Activated CD8-positive, alpha-beta T cell treated with anti-CD3 and anti-CD28 coated beads, Interleukin-2, amount 10 ng/mL, durations not matched to agents 7 days and 5 days (primary cell): ENCODE measurements at places on chromosomes 12 and 14. TPM values are rescaled to one million over a fixed set of nuclear protein-coding genes. Genes with fewer than 3 reads are reported as not detected.

DNA sequence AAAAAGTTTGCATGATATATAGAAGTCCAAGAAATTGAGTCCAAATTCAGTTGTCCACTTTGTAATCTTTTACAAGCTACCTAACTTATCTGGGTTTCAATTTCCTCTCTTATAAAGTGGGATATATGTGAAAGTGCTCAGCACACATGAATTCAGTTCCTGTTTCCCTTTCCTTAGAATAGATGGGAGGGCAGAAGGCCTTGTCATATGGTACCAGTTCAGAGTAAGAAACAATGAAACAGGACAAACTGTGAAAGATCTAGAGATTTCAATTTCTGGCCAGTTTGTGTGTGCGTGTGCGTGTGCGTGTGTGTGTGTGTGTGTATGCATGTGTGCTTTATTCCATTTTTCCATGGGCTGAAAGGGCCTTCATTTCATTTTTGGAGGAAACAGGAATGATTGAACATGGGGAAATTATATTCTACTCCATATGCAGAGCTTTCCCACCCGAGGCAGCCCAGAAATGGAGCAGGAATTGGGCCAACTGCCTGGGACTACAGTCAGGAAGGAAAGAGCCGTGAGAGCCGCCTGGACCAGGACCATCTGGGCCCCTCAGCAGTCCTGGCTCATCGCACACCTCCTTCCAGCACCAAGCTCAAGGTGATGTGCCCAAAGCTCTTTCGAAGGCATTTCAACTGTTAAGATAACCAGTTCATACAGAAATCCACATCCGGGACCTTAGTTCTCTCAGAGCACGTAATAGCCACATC is 183.2 kb downstream of the EPS8 start:
- no peak for DNase-seq

GRCh38 chr12:67355428-67356379 is 86.5 kb downstream of the CAND1 start:
- peak; percentile 37 for DNase-seq

- DNase-seq: no peak
Observed at GRCh38 chr14:64649383-64649998, 54.7 kb upstream of the PLEKHG3 start.

DNA sequence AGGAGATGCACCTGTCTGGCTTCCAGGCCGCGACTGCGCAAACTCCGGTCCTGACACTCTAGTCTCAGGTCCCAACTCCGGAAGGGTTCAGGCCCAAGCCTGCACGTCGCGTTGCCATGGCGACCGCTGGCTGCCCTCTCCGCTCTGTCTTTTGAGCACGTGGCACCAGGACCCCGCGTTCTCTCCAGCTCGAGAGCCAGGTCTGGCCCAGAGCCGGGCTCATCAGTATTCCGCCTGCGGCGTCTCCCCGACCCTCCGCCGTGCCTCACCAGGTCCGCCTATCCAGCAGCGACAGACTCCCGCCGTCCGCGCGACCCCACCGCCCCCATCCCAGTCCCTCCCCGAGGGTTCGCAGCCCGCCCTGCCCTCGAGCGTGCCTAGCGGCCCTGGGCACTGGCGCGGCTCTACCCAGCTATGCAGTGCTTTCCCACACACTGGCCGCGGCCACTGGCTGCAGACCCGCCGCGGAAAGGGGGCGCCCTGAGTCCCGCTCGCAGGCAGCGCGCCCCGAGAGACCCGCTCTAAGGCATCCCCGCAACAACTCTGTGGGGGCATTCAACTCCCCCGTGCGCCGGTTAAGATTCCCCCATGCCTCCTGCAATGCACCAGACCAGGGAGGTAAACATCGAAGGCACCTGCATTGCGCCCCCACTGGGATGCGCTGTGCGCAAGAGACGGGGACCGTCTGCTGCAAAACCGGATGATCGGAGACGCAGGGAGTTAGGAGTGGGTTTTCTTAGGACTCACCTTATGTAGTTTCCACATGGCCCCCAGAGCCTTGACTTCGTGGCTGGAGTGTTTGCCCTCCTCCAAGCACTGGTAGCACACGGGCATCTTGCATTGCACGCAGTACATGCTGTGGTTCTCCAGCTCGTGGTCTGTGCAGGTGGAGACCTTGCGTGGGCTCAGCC is 1.3 kb downstream of the TRIM9 start:
- peak; percentile 63 for DNase-seq

DNA sequence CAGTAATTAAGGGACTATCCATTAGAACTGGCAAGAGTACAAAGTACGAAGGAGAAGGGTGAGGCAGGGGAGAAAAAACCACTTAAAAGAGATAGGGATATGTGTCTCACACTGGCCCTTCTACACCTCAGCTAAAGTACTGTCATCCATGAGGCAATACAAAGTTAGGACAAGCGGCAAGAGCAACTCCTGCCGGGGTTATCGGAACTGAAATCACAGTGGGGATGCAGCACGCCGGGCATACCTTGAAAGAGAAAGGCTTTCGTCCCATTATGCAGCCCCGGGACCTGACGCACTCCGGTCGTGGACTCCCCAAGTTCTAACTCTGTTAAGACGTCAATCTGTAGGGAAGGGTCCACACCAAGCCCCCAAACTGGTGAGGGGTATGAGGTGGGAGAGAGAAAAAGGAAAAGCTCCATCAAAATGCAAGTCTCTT is 1.1 kb downstream of the NELL2 start:
- peak; percentile 42 for DNase-seq

DNA sequence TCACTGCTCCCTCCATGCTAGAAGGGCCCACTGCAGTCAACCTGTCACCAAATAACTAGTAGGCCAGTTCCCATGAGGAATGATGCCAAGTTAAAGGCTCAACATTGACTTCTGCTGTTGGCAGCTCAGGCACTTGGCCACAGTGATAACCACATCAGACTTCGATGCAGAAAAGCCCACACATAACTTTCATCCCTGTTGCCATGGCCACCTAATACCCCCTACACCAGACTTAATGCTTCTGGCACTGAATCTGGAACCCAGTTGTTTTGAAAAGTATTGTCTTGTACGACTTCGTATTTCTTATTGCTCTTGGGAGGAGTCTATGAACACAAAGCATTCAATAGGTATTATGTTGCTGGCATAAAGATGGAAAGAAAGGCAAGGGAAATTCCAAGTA is 44.3 kb upstream of the HELB start:
- DNase-seq: no peak

DNA sequence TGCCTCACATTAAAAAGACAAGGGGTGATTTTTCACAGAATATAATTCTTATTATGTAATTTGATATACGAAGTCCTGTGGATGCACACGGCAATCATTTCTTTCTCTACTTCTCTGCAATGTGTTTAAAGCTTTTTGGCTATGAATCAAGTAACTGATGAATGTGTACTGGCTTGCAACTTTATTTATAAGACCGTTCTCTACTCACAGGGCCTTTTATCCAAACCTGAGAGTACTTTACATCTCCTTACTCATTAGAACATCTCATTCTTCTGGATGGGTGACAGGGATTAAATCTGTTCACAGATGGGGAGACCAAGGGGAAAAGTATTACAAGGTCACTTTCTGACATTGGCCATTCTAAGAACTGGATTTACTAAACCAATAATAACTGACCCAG is 215.8 kb upstream of the DIO2 start:
- DNase-seq: no peak

DNA sequence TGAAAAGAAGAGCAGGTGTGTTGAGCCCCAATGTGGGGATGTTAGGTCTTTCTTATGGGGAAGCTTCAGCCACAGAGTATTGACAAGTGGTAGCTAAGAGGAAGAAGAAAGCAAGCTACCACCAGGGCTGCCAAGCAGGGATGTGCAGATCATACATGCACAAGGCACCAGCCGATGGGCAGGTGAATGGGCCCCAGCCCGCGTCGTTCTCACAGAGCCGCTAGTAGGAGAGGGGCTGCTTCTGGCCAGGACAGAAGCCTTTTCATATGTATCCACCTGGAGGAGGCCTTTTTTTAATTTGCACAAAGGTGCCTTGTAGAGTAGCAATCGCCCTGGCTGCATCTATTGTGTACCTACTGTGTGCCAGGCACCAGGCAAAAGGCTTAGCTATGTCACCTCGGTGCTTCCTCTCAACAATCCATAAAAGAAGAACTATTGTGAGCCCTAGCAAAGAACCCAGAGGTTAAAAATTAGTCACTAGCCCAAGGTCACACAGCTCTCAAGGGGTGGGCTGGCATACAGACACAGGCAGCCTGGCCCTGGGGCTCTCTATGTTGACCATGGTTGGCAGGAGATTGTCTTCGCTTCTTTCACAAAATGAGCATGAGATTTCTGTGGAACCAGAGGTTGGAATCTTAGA is 8.2 kb downstream of the NUAK1 start:
- DNase-seq: no peak

DNA sequence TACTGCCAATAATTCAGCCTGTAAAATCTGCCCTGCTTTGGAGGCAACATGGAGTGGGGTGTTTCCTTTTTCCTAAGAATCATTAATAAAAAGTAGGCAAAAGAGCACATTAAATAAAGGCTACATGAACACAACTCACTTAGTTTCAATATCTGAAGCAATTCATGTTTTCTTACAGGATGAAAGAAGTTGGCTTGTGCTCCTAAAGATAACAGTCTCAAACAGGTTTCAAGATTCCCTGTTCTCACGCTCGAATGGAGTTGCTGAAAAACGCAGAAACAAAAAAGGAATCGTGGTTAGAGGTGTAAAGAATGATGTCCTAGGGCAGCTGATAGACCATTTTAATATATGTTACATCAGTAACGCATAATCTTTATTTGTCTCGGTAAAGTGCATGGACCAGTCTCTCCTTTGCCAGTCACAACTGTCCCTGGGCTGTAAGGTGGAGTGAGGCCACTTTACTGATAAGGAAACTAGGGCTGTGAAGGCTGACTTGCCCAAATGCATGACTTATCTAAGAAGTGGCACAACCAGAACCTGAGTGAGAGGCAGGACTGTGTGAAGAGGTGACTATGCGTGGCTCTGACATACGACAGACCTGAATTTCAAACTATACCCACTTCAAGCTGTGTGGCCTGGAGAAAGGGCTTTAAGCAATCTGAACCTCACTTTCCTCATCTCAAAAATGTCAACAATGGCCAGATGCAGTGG is 12.6 kb downstream of the GIT2 start:
- DNase-seq: no peak

- no peak for DNase-seq
Observed at GRCh38 chr14:50311337-50311971, 575 bp downstream of the L2HGDH start.

DNA sequence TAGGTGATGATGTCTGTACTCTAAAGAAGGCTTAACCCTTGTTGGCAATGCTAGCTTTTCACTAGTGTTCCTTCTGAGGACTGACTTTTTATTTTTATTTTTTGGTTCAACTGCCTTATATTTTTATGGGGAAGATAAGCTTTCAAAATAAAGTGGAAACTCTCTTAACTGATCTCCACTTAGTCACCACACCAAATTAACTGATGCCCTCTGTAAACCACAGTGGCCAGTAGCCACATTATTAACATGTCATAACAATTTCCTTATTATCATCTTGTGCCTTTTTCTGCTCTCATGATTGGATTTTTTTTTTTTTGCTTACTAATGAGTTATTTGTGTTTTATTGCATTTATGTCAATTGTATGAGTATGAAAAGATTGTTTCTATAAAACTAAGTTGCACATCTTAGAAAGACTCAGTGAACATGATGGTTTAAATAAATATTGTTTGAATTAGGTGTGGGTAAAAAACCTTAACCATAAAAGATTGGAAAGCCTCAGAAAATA is 56.9 kb downstream of the SCFD1 start:
- no peak for DNase-seq

DNA sequence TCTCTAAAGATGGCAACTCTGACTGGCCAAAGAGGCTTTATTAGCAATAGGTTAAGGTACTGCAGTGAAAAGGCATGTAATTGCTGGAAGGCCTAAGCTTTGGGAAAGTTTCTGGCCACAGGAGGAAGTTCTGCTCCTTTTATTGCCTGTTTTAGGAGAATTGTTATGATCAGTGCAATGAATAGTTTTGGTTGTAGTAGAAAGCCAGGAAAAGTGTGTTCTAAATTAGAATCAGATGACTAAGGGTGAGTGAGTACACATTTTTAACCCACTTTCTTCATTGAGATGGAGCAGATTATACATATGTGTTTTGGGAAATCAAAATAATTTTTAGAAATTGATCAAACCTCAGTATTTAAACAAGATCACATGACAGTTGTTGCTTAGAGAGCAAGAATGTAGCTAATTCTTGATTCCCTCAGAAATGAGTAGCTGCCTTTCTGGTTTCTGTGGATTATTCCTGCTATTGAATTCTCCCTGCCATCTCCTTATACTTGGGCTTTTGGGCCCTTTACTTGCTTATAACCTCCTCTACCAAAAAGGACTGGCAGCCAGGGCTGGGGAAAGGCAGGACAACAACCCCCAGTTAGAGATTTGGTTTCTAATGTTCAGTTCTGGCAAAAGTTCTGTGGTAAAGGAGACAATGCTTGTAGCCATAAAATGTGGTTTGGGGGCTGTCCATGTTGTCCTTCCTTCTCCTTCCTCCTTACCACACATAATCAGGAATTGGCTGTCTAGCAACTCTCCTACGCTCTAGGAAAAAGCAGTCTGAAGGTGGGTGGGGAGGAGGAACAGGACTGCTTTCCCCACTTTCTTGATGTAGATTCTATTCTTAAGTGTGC is 217.1 kb downstream of the SLC38A4 start:
- no peak for DNase-seq

DNA sequence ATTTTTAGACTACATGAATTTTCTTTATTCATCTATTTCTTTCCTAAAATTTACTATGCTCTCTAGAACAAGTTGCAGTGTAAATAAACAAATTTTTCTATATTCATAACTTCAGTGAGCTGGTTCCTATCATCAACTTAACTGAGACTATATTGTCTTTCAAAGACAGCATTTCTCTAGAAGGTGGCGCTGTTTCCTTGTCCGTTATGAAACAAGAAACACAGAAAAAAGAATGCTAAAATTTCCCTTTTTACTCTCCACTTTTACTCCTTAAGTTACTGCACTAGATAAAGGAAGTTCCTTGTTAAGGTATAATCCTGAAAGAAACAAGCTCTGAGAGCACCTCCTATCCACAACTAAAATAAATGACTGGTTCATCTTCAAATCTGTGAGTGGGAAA is 8.2 kb upstream of the CLEC2A start:
- DNase-seq: peak; percentile 48

DNA sequence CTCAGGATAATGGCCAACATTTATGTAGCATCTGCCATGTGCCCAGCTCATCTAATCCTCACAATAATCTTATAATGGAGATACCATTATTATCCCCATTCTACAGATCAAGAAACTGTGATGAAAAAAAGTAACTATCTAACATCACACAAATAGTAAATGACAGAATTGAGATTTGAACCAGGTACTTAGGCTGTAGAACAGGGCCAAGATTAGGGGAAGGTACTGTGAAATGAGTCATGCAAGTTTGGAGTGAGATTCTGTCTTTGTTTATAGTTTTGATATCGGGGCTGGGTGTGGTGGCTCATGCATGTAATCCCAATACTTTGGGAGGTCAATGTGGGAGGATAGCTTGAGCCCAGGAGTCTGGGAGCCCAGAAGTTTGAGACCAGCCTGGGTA is 1.3 kb upstream of the GNPTAB start:
- DNase-seq: no peak

Gene ITGA5
- 65.0 TPM for total RNA-seq

Gene RNASE1
- not detected for total RNA-seq

Gene CFAP54
- 0.18 TPM for total RNA-seq

Gene SIX4
- not detected for total RNA-seq

Gene LHX5
- not detected for total RNA-seq

Gene CCDC197
- not detected for total RNA-seq

Gene CLEC12A
- total RNA-seq: 4.8 TPM

Gene TMEM179
- total RNA-seq: not detected

Gene SLC25A47
- not detected for total RNA-seq

Gene C14orf39
- not detected for total RNA-seq

Gene MYBPC1
- not detected for total RNA-seq

Gene TSPAN11
- total RNA-seq: not detected

Gene PTPRO
- total RNA-seq: 2.6 TPM
